NCI-H524 (cell line): ENCODE measurements at places on chromosomes 13 and 19.

DNA sequence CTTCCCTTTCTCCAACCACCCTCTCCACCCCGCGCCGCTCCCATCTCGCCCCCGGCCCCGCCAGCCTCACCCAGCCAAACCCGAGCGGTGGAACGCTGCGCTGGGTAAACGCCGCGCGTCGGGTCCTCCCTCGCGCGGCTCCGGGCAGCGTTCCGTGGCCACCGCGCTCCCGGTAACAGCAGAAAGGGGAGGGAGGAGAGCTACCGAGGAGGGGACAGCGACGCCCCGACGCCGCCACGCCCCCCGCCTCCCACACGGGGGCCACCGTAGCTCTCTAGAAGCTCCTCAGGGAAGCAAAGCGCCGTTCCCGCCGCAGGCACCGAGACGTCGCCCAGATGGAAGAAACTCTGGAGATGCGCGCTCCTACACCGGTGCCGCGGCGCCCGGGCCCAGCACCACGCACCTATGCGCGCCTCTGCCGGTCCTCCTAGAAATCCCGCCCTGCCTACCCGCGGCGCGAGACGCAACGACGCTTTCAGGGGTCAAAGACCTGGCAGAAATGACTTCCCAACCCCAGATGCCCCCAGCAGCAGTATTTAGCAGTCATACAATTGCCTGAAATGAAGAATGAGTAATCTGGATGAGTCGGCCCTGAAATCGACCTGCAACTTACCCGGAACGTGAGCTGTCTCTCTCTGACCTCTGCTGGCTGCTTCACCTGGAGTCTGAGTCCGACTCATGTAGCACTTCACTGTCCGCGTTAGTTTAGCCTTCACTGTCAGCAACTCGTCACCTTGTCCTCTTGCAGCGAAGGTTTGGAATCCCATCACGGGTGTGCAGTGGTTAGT, at the start of gene RUBCNL:
RUBCNL (minus strand) TSS at position 189 of the 788 bp plus-strand sequence. CDS start 14,777 bp downstream, outside the sequence.
- DNase-seq = peak; percentile 38

DNA sequence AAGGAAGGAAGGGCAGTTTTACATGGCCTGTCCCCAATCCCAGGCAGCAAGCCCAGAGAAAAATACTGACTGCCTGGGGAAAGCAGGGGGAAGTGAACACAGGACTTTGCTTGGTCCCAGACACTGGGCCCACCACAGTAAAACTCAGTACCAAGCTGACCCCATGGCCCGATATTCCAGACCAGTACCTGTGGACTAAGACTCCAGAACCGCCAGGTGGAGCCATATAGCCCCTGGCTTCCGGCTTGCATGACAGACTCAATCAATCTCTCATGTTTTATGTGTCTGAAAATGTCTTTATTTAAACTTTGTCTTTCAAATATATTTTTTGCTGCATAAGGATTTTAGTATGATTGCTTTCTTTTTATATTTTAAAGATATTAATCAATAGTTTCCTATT, 767.9 kb upstream of the SLITRK6 start:
- DNase-seq = no peak

- no peak for DNase-seq
These were observed 855.6 kb downstream of the EFNB2 start for GRCh38 chr13:105679838-105680237.

- no peak for DNase-seq
These were observed 31.6 kb upstream of the CACTIN start for GRCh38 chr19:3658004-3658869.

GRCh38 chr13:41563984-41564365, 106.6 kb downstream of the RGCC start:
- DNase-seq = no peak

DNA sequence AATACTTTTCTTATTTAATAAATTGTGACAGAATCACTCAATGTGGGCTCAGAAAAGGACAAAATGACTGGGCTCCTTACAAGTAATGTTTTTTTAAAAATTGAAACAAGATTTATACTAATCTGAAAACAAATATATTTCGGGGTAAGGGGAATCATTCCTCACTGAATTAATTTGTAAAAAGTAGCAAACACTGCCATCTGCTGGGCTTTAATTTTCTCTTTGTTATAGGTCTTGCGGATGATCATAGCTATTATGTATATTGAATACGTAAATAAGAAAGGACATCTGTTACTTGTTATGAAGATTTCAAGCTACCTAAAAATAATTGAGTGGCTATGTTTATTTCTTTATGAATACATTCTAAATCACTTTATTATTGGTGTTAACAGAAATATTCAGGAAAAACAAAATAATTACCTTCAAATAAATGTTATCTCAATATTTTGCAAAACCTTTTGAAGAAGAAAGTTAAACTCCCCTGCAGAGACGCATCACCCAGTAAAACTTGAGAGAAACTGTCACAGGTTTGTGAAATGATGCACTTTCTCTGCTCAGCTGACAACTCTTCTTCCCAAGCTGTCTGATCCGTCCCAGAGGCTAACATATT, 17.8 kb upstream of the ENOX1 start:
- DNase-seq = peak; percentile 76

GRCh38 chr19:55341171-55341588, 1.5 kb downstream of the KMT5C start:
- DNase-seq = peak; percentile 81

GRCh38 chr13:87814403-87814802, 143.2 kb downstream of the SLITRK5 start:
- no peak for DNase-seq

GRCh38 chr19:2167896-2168618, 4.3 kb downstream of the DOT1L start:
- no peak for DNase-seq

GRCh38 chr19:49954092-49954829, 6.7 kb downstream of the SIGLEC11 start:
- peak; percentile 33 for DNase-seq

GRCh38 chr13:20580257-20580656, 13.3 kb downstream of the IFT88 start:
- DNase-seq = no peak

DNA sequence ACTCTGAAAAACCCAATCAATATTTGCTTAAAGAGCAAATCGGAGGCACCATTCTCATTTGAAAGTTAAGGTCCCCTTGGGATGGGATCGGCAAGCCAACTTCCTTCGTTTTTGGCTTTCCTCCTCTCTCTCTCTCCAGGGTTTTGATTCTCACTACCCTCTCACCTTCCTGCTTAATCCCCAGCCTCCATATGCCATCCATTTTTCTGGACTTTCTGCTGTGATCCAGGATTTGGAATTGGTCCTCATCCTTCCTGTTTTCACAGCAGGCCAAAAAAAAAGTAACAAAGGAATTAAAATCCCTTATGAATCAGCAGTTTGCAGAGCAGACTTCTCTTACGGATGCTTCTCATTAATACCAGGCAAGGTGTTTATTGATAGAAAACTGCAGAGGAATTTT, 283.1 kb upstream of the TMTC4 start:
- peak; percentile 41 for DNase-seq

DNA sequence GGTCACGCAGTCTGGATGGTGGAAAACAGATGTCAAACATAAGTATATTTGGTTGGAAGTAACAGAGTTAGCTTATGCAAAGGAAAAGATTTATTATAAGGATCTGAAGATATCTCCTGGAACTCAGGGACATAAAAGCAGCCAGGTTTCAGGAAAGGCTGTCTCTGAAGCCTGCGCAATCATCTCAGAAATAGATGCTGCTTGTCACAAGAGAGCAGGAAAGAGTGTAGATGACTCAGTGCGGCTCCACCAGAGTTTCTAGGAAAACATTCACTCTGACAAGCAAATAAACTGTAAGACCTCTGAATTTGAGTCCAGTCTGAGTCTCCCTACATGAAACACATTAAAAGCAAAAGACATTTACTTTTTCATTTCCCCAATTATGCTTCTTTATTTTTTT, 220.4 kb upstream of the HTR2A start:
- DNase-seq = no peak

DNA sequence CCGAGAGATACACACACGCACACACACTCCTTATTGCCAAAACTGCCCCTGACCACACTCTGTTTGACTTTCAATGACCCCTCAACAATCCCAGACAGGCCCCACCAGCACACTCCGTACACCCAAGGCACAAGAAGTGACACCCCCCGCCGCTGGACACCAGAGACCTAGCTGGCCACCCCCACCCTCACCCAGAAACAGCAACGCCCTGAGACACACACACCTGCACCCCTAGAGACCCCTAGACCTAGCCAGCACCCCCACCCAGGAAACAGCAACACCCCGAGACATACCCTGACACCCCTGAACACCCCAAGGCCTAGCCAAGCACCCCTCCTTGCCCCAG, 1.1 kb upstream of the PTGER1 start:
- DNase-seq = no peak

GRCh38 chr13:113083402-113084061, 22.1 kb upstream of the F7 start:
- DNase-seq = no peak

DNA sequence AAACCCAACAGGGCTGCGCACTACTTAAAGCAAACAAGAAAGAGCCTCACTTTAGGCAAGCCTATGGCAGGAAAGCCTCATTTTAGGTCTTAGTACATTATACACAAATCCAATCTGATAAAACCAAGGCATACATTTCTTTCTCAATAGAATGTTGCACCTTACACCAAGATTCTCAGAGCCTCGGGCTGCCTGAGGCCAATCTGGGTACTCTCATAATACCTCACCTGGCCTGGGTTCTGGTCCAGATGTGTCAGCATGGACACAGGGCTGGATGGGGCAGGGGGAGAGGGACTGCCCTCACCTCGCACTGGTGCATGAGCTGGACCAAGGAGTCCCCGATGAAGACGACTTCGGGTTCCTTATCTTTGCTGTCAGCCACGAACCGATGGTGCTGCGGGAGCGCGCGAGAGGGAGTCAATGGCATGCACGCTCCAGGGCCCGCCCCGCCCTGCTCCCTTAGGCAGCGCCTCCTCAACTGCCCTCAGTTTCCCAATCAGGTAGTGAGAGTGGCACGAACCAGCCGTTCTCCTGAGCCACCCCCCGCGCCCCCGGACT, at the start of gene PRR19:
PRR19 (plus strand) TSS at position 487 of the 558 bp plus-strand sequence. CDS start 7,453 bp downstream, outside the sequence.
- DNase-seq = no peak

GRCh38 chr13:110319774-110320509, 12.9 kb downstream of the COL4A2 start:
- no peak for DNase-seq

GRCh38 chr19:32165141-32165540, 180.3 kb upstream of the ZNF507 start:
- DNase-seq = no peak

DNA sequence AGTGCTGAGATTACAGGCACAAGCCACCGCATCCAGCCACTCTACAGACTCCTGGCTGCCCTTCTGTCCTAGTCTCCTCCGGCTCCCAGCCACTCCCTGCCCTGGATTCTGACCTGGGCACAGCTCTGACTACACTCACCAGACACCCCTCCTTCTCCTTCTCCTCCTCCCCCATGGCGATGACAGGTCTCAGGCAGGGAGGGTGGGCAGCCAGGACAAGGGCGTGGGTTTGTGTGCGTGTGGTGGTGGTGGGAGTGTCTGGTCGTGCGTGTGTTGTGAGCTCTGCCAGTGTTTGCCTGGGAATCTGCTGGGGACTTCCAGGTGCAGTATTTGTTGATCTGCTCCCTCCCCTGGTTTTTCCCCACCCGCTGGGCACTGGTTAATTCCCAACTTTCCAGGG, 3.0 kb upstream of the NCCRP1 start:
- DNase-seq = no peak
